ENCODE measurements at places on chromosomes 1 and 21.

- no peak for DNase-seq
These were observed 514.9 kb upstream of the PKN2 start for GRCh38 chr1:88169139-88169538.

- no peak for DNase-seq
These were observed 9.2 kb downstream of the PHLDA3 start for GRCh38 chr1:201459775-201460174.

GRCh38 chr1:218482683-218483082 is 137.5 kb downstream of the TGFB2 start:
- no peak for DNase-seq

GRCh38 chr1:109193653-109194590 is 19.8 kb upstream of the SARS1 start:
- peak; percentile 59 for DNase-seq

DNA sequence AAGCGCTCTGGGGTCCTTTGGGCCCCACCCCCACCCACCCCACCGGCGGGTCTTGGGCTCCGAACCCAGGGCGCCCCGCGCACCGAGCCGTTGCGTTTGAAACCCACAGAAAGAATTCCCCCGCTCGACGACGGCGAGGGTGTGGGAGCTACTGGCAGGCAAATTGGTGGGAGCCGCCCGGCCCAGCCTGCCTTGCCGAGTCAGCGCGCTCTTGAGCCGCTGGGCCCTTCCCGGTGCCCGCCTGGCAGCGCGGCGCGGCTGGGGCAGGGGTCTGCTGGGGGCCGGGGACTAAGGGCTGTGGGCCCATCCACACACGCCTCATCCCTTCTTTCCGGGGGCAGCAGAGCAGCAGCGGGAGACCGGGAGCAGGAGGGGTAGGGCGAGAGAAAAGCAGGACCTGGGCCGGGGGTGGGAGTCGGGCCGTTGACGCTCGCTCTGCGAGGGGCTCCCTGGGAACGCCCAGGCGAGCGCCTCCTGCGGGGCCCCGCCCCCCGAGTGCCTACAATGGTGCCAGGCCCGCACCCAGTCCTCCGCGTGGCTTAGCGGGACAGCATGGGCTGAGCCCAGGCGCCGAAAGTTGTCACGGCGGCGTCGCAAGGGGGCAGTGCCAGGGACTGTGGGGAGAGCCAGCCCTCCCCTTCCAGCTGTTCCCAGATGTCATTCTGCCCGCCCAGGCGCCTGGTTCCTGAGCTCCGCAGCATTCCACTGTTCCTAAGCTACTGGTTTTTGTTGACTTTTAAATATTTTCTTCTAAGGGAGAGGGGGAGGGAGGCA is at the start of gene C1orf94:
TSS of gene C1orf94 (plus strand) at position 78 of the 774 bp plus-strand sequence. CDS start 883 bp downstream, outside the sequence.
- DNase-seq = no peak

GRCh38 chr1:995665-996633 is 3.9 kb downstream of the HES4 start:
- no peak for DNase-seq

GRCh38 chr1:219339466-219339865 is 165.8 kb downstream of the LYPLAL1 start:
- no peak for DNase-seq

DNA sequence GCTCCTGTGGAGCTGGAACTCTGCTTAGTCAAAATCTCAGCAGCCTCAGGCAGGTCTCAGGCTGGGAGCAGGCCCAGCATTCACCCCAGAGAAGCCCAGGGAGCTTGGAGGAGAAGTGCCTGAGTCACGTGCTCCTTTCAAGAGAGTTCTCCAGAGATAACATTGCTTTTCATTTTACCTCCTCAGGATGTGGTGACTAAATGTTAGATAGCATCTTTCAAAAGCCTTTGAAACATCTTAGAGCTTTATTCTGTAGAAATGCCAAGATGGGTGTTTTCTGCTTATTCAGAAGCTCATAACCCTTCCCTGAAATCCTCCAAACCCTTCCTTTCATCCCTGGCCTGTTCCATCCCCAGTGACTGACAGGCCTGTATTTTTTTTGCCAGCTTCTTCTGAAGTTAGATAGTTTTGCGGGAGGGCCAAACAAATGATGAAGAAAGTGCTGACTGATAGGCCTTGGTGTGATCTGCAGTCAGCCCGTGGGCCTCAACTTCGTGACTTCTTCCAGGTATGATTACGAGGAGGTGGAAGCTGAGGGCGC is 58.0 kb downstream of the PGM1 start:
- DNase-seq = no peak

DNA sequence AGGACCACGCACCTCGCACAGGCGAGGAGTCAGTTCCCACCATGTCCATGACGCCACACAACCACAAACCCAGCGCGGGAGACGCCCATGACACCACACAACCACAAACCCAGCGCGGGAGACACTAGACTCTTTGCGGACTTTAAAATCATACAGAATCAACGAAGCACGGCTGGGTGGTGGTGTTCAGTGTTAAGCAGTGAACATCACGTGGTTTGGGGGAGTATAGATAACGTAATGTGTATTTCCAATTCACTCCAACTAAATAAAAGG is 19.2 kb downstream of the PTTG1IP start:
- DNase-seq = no peak

GRCh38 chr1:206769304-206769731 is 1.3 kb upstream of the IL19 start:
- no peak for DNase-seq
